ENCODE measurements at places on chromosomes 3 and 15. TPM values are rescaled to one million over a fixed set of nuclear protein-coding genes. Genes with fewer than 3 reads are reported as not detected.

- DNase-seq = no peak
Observed at GRCh38 chr15:101161656-101162055, 90.2 kb downstream of the CHSY1 start.

GRCh38 chr3:52121464-52121805 is 32.8 kb downstream of the POC1A start:
- no peak for DNase-seq

DNA sequence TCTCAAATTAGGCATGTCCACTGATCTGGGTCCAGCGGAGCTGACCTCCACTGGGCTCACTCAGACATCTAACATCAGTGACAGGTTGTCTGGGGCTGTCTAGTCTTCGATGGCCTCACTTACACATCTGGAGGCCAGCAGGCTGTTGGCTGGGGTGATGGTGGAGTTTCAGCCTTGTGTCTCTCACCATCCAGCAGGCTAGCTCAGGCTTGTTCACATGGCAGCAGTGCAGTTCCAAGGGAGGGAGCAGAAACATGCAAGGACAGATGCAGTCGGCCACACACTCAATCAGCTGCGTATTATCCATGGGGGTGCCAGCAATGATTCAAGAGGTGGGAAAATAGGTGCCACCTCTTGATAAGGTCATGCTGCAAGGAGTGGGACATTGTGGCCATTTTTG is 292.5 kb downstream of the SHQ1 start:
- no peak for DNase-seq

Gene CFAP100
- total RNA-seq = 1.5 TPM

Gene CSTA
- not detected for total RNA-seq

Gene CLDN16
- 0.96 TPM for total RNA-seq
